ENCODE measurements at places on chromosomes 4 and X.

DNA sequence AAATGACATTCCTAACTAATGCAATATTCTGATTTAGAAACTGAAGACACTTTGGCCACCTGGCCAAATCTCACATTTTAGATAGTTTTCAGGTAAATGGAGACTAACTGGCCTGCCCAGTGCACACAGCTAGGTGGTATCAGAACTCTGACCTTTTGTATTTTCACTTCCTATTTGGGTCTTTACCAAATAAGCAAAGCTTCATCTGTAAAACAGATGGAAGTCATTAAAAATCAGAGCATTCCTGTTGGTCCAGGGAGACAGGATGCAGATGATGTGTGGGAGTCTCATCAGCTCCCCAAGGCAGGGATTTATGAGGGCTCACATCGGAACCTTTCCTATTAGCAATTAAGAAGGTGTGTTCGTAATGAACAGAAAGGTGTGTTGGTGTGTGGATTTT, 57.7 kb downstream of the ARHGAP10 start:
- no peak for DNase-seq

DNA sequence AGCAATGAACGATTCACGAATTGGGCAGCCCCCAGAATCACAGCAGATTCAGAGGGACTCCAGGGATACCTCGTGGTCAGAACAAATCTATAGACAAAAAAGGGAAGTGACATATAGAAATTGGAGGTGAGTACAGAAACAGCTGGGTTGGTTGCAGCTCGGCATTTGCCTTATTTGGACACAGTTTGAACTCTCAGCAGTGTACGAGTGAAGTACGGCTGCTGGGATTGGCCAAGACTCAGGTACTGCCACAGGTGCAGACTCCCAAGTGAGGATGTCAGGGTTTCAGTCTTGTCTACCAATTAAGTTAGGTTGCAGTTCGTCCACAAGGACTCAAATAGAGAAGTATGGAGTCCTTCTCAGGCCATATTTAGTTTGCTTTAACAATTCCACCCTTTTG, 28.2 kb downstream of the HTT-AS start:
- DNase-seq = no peak

GRCh38 chr4:11341337-11342043, 87.2 kb downstream of the HS3ST1 start:
- DNase-seq = no peak

DNA sequence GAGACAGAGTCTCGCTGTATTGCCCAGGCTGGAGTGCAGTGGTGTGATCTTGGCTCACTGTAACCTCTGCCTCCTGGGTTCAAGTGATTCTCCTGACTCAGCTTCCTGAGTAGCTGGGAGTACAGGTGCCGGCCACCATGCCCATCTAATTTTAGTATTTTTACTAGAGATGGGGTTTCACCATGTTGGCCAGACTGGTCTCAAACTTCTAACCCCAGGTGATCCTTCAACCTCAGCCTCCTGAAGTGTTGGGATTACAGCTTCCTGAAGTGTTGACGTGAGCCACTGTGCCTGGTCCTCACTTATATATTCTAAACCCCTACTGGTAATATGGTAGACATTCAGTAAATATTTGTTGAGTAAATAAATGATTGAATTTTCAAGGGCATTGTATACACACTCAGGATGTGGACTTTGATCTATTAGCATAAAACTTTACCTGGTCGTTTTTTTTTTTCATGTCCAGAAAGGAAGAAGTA, 33.0 kb downstream of the MTHFD2L start:
- DNase-seq = no peak

- DNase-seq = no peak
Observed at GRCh38 chr4:2277956-2278355, 16.0 kb upstream of the MXD4 start.

DNA sequence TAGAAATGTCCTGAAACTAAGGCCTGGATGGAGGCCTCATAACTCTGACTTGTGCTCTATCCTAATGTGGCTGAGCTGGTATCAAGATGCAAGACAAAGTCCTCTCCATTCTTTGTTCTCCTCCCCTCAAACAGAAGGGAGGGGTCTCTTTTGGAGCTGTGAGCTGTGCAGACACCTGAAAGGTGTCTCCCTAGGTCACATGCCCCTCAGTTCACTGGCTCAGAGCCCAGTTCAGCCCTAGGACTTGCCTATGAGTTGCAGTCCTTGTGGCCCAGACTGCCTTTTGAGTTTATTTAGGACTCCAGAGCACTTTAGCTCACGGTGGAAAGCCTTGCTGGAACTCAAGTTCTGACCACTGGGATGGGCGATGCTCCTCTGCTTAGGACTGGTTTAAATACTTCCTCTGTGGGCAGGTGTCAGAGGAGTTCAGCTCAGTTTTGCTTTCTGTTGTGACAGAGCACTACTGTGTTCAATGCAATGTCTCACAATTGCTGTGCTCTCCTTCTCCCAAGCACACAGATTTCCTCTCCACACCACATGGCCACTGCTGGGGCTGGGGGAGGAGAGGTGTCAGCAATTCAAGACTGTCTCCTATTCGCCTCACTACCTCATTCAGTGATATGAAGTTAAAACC, 84.8 kb upstream of the ZNF827 start:
- DNase-seq = no peak

- DNase-seq = no peak
Observed at GRCh38 chr4:146857298-146857697, 88.4 kb downstream of the TTC29 start.

GRCh38 chr4:792626-793092, 33.3 kb downstream of the CPLX1 start:
- DNase-seq = no peak

DNA sequence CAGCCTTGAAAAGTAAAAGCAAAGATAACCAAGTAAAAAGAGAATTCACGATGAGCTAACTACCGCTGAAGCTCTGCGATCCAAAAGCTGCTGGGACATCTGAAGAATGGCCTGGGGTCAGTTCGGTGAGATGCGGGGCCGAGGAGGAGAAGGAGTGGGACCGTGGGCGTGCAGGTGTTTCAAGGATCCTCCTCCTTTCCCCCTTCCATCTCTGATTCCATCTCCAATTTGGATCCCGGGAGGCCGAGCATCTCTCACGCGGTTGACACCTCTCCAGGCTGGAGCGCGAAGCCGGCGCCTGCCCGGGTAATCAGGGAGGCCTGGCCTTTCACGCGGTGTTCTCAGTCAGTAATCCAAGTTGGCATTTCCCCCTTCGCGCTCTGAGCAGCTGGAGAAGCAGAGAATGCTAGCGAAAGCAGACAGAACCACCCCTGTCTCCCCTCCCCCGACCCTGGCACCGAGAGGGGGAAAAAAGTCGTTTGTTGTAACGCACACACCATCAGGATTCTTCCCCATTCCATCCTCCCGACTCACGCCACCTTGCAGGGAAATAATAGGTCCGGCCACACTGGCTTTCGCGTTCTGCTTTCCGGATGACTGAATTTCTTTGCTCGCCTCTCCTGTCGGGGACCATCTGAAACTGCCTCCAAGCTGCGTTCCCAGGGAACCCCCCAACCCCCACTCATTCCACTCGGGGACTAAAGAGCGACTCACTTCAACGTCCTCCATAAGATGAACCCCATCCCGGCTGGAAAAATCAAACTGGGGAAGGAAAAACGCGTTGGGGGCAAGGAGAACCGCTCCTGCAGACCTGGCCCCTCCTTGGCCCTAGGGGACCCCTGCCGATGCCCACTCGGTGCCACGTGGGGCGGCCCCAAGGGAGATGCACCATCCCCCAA, 6.5 kb downstream of the NEUROG2 start:
- DNase-seq = no peak

- DNase-seq = no peak
Observed at GRCh38 chr4:185261946-185262345, 52.5 kb downstream of the SNX25 start.

- no peak for DNase-seq
Observed at GRCh38 chr4:178387756-178388155, 945.5 kb upstream of the AGA start.

DNA sequence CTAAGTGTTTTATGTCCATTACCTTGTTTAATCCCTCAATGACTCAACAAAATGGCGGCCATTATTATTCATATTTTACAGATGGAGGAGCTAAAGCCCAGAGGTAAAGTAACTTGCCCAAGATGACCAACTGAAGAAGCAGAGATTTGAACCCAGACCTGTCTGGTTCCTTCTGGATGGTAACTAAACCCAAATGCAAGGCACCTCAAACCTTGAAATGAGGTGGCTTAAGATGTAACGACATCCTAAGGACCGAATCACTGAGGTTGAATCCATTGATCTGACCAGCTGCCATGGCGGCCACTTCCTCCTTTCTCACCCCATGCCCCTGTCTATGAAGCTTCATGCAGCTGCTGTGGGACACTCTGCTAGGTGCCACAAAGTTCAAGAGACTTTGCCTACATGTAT, 932 bp downstream of the TLR10 start:
- DNase-seq = no peak

- no peak for DNase-seq
Observed at GRCh38 chrX:154029439-154029838, 9.7 kb upstream of the IRAK1 start.

DNA sequence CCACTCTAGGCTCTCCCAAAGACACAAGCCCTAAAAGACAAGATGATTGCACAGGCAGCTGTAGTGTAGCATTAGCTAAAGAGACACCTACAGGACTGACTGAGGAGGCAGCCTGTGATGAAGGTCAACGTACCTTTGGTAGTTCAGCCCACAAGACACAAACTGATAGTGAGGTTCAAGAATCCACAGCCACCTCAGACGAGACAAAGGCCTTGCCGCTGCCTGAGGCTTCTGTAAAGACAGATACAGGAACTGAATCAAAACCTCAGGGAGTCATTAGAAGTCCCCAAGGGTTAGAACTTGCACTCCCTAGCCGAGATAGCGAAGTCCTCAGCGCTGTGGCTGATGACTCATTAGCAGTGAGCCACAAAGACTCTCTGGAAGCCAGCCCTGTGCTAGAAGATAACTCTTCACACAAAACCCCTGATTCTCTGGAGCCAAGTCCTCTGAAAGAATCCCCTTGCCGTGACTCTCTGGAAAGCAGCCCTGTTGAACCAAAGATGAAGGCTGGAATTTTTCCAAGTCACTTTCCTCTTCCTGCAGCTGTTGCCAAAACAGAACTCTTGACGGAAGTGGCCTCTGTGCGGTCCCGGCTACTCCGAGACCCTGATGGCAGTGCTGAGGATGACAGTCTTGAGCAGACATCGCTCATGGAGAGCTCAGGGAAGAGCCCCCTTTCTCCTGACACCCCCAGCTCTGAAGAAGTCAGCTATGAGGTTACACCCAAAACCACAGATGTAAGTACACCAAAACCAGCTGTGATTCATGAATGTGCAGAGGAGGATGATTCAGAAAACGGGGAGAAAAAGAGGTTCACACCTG, 306.3 kb downstream of the ANK2 start:
- DNase-seq = no peak

DNA sequence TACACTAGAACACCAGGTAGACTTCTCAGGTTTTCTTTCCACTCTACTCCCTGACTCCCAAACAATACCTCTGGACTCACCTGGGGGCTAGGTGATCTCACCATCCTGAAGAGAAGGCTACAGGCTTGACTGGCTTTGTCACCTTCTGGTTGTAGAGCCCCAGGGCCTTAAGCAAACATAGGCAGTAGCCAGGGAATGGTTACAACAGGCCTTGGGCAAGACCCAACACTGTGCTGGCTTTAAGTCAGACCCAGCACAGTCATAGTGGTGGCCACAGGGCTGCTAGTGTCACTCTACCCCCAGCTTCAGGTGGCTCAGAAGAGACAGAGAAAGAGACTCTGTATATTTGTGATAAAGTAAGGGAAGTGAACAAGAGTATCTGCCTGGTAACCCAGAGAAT, 118.1 kb upstream of the EMCN start:
- no peak for DNase-seq

GRCh38 chr4:8262637-8263322, 6.8 kb upstream of the HTRA3 start:
- DNase-seq = no peak

DNA sequence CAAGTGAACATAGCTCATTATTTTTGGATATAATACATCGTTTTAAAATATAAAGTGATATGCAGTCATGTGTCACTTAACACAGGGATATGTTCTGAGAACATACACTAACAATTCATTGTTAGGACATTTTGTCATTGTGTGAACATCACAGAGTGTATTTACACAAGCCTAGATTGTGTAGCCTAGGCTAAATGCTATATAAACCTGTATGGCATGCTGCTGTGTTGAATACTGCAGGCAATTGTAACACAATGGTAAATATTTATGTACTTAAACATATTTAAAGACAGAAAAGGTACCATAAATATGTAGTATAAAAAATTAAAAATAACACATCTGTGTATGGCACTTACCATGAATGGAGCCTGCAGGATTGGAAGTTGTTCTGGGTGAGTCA, 44.9 kb upstream of the GPRIN3 start:
- DNase-seq = no peak

- DNase-seq = no peak
Observed at GRCh38 chr4:77015390-77015789, 60.4 kb downstream of the CCNI start.

- no peak for DNase-seq
Observed at GRCh38 chr4:44583393-44583792, 68.0 kb downstream of the YIPF7 start.

- no peak for DNase-seq
Observed at GRCh38 chrX:103253608-103254007, 1.3 kb downstream of the TCEAL8 start.

DNA sequence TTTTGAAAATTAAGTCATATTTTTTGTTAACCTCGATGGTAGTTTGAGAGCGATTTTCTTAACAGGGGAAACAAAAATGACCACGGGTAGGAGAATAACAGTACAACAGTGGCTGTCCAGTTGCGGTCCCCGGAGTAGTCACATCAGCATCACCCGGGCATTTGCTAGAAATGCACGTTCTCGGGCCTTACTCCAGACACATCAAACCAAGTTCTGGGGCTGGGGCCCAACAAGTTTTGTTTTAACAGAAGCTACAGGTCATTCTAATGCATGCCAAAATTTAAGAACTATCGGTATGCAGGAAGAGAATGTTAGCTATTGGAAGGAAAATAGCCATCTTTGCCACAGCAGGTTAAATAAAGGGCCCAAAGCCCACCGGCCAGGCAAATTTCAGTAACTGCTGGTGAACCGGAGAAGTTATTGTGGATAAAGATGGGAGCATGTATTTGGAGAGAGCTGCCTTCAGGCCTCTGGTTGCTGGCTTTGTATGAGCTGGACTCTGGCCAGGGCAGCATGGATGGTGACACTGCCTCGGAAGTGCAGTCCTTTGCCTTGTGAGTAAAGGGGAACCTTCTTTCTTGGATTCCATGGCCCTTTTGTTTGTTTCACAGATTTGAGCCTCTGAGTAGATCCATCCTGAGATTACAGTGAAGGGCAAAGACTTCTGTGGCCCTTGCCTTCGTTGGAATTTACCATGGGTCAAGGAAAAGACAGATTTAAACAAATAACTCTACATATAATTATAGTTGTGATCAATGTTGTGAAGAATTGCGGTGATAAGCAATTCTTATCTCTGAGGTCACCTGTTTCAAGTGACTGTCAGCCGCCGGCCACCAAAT, 62.1 kb downstream of the TBC1D14 start:
- no peak for DNase-seq

GRCh38 chr4:175443547-175443946, 368.5 kb downstream of the GPM6A start:
- no peak for DNase-seq

- DNase-seq = no peak
Observed at GRCh38 chrX:45760187-45760742, 559.6 kb upstream of the DIPK2B start.
